ENCODE measurements at places on chromosomes 2 and 18.

DNA sequence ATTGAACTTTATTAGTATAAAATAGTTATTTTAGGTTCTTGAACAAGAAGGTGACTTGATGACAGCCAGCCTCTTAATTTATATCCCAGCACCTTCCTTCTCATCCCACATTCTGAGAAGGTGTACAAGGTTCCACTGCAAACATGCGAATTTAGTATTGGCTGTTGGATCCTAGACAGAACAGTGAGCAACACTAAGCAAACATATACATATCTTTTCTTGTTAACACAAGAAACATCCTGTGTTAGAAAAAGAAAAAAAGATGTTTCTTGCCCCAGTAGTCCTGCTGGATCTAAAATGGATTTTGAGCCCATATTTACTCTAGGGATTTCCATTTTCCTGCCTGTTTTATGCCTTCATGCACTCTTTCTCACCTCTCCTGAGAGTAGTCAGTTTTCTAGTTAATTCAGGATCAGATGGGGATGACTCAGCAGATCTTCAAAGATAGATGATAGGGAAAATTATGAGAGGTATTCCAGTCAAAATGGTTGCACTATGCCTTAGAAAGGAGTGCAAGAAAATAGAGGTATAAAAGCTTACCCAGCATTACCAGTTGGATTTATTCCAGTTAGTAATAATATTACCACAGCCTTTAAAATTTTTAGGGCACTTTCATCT is 336.5 kb downstream of the MEIS1 start:
- no peak for DNase-seq

DNA sequence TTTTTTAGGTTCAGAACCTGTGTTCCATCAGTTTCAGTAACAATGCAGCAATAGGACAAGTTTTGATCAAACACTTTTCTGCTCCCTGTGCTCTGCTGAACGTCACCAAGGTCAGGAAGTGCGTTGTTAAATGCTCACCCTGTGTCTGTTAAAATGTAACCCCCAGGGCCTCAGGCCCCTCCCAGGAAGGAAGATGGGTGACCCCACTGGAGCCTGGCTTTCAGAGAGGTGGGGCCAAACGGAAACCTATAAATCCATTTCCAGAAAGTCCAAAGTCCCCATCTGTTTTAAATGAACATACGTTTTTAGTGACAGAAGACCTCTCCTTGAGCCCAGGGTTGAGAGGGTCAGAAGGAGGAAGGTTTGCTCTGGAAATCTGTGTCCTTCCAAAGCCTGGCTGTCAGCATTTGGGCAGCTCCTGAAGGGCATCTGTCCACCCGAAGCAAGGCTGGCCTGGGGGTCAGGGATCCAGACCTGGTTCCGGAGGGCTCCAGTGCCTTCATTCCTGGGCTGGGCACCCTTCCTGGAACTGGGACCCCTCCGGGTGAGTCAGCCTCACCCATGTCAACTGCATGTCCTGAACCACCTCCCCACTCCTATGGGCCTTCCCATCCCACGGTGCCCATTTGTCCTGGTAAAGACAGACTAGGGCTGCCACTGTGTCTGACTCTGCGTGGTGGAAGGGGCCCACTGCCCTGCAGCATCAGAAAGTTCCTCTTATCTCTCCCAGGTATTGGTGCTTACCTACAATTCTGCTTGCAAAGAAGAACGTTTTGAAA is 117.4 kb upstream of the COPS8 start:
- DNase-seq = no peak

DNA sequence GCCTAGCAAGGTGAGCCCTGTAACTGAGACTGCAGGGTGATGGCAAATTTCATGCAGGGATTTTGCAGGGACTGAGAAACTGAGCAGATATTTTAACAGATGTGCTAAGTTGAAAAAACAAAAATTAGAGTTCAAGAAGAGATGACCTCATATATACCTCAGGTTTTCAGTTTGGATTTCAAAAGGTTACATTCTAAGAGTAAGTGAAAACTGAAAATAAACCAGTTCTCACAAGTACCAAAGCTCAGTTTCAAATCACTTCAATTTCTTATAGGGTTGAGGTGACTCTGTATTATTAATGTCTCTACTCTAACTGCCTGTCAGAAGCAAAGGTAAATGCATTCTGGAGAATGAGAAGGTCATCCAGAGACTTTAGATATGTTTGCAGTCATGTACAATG is 237.4 kb upstream of the VRK2 start:
- no peak for DNase-seq

- no peak for DNase-seq
These were observed 29.4 kb upstream of the ASNSD1 start for GRCh38 chr2:189631849-189632248.

DNA sequence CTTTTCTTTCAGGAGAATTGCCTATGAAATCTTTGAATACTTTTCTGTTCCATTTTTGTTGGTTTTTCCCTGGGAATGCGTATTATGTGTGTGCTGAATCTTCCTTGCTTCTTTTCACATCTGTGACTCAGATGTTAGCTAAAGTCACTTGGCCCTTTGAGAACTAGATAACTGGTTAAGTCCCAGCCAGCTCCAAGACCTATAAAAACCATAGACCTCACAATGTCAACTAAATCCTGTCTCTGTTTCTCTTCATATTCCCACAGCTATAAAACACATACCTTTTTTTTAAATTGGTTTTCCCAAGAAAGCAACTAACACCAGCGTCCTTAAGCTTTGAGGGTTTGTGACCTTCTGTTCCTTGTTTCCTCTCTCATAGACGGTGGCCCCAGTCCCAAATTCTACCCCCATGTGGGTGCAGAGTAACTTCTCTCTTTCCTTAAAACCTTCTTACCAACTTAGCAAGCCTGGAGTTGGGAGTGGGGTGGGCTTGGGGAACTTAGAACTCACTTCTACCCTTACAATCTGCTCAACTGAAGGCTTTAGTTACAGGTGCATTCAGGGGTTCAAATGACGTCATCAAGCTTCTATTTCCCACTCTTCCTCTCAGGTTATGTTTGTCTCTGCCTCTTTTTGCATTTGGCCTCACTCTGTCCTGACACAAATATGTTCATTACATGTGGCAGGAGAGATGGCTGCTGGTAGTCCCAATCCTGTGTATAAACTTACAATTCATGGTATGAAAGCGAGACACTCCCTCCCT is 58.1 kb upstream of the TGIF1 start:
- DNase-seq = no peak

DNA sequence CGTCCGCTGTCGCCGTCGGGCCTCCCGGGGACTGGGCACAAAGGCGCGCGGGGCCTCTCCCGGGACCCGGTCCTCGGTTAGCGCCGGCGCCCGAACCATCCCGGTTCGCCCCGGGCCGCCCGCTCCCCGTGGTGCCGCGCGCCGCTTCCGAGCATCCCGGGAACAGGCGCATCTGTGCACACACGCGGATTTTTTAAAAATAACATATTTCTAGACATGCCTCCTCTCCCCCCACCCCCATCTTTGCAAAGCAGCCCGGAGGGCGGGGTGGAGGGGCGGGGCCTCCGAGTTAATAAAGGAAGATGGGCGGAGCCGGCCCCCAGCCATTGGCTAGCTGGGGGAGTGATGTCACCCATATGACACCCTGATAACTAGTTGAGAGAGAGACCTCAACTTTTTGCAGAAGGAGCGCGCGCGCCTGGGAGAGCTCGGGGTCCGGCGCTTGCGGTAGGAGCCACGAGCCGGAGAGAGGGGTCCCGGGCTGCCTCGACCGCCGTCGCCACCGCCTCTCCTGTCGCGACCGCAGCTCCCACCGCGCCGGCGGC is at the start of gene SOX11:
SOX11 (plus strand) TSS at position 400 of the 545 bp plus-strand sequence. CDS start 338 bp downstream, outside the sequence.
- DNase-seq = no peak

DNA sequence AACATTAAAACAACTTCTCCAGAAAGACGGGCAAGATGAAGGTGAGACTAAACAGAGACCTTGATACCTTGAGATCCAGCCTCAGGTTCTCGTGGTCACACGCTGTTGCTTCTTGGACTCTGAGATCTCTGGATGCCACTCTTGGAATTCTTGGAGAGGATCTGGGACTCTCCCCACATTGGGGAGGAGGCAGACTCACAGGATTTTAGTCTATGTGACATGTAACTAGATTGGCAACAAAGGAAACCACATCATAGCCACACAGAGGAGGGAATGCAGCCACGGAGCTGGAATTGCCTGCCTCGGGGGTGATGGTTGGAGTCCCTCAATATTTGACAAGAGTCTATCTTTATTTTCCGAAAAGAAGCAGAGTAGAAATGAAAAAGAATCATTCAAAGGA is 78.8 kb upstream of the IGFBP5 start:
- no peak for DNase-seq

DNA sequence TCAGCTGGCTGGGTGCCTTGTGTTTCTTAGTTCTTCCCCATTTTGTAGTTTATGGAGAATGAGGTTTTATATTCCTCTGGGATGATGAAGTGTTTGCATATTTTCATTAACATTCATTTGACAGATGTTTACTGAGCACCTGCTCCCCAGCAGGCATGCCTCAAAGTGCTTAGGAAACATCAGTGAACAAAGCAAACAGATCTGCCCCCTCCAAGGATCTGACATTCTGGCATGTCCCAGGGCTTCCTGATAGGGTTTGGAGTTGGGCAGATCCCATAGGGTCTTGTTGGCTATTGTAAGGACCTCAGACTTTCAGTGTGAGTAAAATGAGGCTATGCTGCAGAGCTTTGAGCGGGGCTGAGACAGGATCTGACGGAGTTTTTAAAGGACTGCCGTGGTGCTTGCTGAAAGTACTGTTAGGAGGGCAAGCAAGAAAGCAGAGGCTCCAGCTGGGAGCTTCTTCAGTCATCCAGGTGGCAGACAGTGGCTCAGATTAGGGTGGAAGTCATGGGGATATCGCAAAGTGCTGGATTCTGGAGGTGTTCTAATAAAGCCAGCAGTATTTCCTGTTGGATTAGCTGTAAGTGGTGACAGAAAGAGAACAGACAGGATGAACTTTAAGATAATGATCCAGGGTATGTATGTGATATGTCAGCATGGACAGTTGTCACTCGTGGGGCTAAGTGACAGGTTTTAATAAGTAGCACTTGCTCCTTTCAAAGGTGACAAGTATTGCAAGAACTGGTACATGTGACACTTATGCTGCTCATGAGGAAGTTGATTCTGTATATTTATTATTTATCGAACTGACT is 11.3 kb upstream of the IAH1 start:
- no peak for DNase-seq

DNA sequence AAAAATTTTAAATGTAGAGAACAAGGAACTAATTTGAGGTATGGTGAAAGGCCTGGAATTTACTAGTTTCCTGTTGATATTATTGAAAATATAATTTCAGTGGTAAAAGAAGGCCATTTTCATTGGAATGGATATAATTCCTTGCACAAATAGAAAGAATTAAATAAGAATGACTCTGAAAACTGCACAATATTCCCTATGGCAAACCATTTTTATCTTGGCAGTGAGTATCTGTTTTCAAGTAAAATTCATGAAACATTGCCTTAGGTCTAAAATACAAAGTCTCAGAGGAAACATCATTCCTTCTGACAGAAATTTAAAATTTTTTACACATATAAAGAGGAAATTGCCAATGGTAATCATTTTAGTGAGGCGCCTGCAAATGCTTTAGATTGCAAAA is 1468.3 kb downstream of the LRP1B start:
- no peak for DNase-seq

DNA sequence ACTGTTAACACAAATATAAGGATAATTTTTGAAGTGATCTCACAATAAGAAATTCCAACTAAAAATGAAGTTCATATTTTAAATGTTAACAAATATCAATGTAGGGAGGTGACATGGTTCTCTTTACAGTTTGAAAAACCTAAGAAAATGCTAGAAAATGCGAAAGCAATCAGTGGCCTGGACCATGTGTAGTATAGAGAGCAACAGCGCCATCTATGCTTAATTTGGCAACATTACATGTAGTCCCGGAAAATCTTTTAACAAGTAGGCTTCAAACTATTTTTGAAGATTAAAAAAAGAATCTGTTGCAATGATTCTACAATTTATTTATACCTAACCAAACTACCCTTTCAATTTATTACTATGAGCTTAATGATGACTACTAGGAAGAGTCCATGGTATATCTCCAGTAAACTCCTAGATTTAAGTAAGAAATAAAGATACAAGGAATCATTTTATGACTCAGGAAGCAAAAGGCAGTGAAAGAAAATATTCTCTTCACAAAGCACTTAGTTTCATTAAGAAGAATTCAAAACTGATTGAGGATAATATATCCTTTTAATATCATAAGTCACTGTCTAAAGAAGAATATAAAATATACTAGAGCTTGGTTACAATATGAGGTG is 33.3 kb downstream of the NDUFA10 start:
- no peak for DNase-seq

- DNase-seq = no peak
These were observed 10.3 kb upstream of the GPR17 start for GRCh38 chr2:127635380-127636237.

GRCh38 chr2:67616749-67617148 is 219.6 kb downstream of the ETAA1 start:
- no peak for DNase-seq

DNA sequence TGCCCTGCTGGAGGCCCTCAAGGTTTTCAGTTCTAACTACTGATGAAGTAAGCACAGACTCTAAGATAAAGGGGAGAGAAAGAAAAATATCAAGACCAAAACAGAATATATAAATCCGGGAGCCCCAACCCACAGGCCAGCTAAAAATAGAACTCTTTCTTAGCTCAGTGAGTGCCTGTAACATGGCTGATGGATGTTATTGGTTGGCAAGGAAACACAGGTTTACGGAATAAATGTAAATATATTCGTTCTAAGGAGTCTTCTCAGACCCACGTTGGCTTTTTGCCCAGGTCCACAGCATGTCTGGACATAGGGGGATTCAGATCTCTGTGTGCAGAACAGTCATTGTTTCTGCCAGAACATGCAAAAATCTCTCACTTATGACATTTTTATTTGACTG is 139.0 kb upstream of the SERPINE2 start:
- no peak for DNase-seq

DNA sequence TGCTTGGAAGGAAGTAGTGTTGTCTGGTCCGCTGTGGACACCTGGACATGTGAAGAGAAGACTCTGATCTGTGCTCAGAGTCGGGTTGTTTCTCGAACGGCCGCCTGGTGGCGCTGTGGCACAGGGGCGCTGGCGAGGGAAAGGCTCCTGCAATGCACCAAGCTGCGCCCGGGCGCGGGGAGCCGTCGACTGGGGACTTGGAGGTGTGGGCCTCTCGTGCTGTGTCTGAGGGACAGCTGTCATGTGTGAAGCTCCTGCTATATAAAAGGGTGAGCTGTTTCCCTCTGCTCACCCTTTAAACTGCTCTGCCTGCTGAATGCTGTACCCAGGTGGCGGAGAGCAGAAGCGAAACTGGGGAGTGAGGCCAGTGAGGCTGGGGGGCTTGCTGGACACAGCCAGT is 44.0 kb downstream of the GNAL start:
- DNase-seq = no peak

- no peak for DNase-seq
These were observed 425.3 kb upstream of the FANCL start for GRCh38 chr2:58666323-58666970.

- peak; percentile 43 for DNase-seq
These were observed 166.0 kb downstream of the SOCS6 start for GRCh38 chr18:70454704-70455322.

- no peak for DNase-seq
These were observed 19.3 kb downstream of the CCDC178 start for GRCh38 chr18:33421225-33421624.

DNA sequence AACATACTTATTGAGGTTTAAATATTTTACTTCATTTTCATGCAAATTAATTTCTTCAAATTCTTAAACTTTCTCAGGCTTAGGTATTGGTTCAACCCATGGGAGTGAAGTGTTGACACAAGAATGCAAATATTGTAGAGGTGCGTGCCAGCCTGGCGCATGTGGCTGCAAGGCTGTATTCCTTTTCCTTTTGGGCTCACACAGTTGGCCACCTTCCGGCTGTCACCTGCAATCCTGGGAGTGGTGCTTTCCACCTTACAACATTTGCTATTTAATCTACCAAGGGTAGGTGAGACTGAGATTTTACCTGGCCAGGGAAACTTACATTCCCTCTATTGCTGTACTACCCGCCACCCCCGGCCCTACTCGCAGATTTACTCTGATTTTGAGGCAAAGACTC is 141.1 kb downstream of the DCC start:
- DNase-seq = no peak
